ENCODE measurements at places on chromosomes 7 and 10.

DNA sequence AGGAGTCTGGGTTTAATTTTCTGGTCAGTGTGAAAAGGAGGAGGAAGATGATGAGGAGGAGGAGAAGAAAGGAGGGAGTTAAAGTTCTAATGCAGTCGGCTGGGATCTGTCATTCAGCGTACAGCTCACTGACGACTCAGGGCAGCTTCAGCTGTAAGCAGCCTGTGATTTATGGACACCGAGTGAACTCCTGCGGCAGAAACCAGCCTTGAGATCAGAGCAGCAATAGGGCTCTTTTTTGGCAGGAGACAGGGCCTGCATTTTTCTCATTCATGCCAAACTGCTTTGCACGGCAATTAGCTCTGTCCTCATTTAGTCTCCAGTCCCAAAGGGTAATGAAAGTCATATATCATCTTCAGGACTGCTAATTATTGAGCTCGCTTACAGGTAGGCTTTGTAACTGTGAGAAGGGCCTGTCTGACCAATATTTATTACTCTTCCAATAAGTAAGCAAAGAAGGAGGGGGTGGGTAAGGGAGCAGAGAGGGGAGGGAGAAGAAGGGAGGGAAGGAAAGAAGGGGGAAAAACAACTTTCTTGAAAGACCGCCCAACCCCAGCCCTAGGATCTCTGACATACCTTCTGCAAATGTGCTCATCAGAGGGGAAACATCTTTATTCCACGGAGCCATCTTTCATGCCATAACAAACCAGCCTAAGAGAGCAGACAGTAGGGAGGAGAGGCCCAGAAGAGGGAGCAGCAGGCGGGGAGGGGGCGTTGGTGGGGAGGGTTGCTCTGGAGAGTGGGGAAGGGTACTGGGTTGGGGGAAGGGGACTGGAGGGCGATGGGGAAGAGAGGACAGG lies 48.1 kb upstream of the COMTD1 start:
- no peak for DNase-seq

DNA sequence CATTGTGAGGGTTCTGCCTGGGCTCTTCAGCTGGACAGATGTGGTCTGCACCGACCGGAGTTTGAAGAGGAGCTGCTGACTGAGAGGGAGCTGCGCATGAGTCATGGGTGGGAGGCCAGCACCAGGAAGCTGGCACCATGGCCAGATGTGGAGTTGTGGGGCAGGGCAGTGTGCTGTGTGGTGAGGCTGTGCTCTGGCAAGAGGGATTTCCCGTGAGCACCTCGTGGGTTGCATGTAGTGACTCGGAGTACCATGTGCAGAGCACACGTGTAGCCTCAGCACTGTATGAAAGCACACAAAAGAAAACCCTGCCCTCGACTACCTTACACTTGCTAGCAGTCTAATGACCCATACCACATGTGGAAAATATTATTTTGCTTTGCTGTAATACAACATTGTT lies 103.4 kb downstream of the WNT2 start:
- no peak for DNase-seq

GRCh38 chr10:116103668-116104067 lies 169.3 kb downstream of the GFRA1 start:
- no peak for DNase-seq

- no peak for DNase-seq
Observed at GRCh38 chr10:112360308-112361270, 13.3 kb upstream of the ACSL5 start.

- DNase-seq, result no peak
Observed at GRCh38 chr7:111261496-111261895, 170.6 kb downstream of the LRRN3 start.

- no peak for DNase-seq
Observed at GRCh38 chr7:2732959-2733584, 45.1 kb downstream of the AMZ1 start.

GRCh38 chr10:44292390-44293002 lies 92.4 kb downstream of the CXCL12 start:
- no peak for DNase-seq
